ENCODE measurements at places on chromosomes 1 and 21. TPM values are rescaled to one million over a fixed set of nuclear protein-coding genes. Genes with fewer than 3 reads are reported as not detected.

GRCh38 chr1:9344426-9345200 is 51.9 kb downstream of the SPSB1 start:
- DNase-seq, result no peak

DNA sequence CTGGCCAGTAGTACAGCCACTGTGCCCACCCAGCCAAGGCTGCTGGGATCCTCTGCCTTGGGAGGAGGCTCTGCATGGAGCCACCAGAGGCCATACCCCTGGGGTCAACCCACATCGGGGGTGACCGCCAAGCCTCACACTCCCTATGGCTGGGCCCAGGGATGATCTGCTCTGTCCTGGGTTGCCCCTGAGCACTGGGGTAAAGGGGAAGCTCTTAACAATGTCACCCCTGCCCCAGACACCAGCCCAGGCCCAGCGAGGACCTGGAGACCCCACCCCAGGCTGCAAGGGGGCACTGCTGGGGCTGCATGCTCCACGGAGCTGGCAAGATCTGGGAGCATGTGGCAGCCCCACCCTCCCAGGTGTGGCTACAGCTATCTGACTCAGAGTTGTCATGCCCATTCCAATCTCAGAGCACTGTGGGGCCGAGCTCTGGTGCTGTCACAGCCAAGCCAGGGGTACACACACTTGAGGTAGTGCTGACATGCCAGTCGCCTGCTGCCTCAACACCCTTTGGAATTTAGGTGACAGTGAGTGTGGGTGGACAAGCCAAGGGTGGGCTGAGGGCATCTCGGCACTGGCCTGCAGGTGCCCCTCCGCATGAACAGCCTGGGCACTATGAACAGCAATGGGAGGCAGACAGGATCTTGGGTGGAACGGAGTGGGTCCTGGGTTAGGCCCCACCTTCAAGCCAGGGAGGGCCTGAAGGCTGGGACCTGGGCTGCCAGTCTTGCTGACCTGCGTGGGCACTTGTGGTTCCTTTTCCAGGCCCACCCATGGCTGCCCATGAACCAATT is 427.7 kb downstream of the LRRIQ3 start:
- DNase-seq, result no peak

DNA sequence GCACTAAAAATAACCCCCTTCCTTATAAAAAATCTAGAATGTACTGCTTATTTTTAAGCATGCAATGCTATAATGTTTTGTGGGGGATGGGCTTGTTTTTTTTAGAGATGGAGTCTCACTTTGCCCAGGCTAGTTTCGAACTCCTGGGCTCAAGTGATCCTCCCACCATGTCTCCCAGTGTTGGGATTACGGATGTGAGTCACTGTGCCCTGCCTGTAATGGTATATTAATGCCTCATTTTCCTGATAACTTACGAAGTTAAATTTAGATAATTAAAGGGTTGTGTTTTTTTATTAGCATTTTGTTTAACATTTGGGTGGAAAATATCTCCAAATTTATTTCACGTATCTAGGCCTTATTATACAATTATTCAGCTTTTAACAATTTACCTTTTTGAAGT is 6.5 kb downstream of the RNF11 start:
- DNase-seq, result no peak

- no peak for DNase-seq
Measured at GRCh38 chr1:99763956-99764355, 2.5 kb downstream of the FRRS1 start.

GRCh38 chr1:14777516-14778506 is 179.3 kb downstream of the KAZN start:
- no peak for DNase-seq

- no peak for DNase-seq
Measured at GRCh38 chr1:209720326-209720725, 15.7 kb downstream of the HSD11B1 start.

DNA sequence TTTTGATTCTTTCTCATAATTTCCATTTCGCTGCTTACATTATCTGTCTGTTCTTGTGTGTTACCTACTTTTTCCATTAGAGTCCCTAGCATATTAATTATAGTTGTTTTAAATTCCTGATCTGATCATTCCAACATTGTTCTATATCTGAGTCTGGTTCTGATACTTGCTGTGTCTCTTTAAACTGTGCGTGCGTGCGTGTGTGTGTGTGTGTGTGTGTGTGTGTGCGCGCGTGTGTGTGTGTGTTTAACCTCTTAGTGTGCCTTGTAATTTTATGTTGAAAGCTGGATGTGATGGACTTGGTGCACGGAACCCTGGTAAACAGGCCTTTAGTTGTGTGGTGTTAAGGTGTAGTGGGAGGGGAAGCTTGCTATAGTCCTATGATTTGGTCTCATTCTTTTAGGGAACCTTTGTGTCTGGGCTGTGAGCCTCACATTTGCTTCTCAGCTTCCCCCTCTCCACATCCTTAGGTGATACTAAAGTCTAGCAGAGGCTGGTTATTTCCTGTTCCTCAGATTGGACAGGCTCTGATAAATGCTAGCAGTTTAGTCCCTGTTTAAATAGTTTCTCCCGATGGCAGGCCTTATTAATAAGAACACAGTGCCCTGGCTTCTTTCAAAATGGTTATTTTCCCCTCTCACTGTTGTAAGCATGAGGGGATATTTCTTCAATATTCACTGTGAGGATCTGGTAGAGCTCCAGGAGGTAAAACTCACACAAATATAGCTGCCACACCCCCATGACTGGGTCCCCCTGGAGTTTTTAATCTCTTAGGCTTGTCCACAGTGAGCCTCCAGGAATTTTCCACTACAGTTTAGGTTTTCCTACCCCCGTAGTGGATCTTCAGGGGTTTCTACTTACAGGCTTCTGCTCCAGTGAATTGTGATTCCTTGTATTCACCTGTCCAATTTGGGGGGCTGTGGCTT is 118.3 kb downstream of the GALNT2 start:
- DNase-seq, result no peak

Gene UTS2
- not detected for polyA plus RNA-seq

Gene NCF2
- polyA plus RNA-seq, result 10.9 TPM
